ENCODE measurements at places on chromosomes 12 and 14.

- DNase-seq, result no peak
These were observed 35.8 kb downstream of the KLRK1 start for GRCh38 chr12:10354071-10354470.

GRCh38 chr12:1332327-1332726, 262.1 kb downstream of the FBXL14 start:
- no peak for DNase-seq

- DNase-seq, result no peak
These were observed 14.5 kb upstream of the GPR162 start for GRCh38 chr12:6807170-6807569.

DNA sequence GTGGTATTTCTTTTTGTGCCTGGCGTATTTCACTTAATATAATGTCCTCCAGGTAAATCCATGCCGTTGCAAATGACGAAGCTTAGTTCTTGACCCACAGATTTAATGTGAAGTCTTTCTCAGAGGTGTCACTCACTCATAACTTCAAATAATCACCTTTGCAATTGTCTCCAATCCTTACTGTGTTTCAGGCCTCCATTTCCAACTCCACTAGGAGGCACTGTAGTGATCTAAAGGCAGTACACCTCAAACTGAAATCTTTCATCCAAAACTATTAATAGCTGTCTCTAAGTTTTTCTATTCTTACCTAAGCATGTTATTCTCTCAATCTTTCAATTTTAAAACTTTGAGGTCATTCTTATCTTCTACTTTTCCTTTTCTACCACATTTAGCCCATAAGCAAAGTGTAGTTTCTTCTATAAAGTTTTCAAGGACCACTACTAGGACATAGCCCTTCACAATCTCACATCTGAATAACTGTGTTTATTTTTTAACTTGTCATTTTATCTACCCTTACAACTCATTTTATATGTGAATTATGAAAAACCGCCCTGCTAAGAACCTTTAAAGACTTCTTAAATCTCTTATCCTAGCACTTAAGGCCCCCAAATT, 25.5 kb upstream of the FBXO34 start:
- DNase-seq, result no peak

GRCh38 chr12:102478405-102479098, 1.8 kb downstream of the IGF1 start:
- no peak for DNase-seq

DNA sequence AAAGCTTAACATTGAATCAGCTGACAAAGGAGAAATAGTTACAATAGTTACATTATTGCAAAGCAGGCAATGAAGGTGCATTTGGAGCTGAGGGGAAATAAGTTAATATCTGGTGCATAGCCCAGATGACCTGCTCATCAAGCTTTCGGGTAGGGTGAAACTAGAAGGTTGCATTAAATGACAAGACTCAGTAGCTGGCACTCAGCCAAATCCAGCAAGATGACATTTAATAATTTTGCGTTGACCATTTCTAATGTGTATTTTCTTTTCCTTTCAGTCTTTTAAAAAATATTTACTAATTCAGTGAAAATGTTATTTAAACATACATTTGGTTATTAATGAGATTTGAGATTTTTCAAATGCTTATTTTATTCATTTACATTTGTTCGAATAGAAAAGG, 188.6 kb downstream of the SLC5A8 start:
- DNase-seq, result no peak

DNA sequence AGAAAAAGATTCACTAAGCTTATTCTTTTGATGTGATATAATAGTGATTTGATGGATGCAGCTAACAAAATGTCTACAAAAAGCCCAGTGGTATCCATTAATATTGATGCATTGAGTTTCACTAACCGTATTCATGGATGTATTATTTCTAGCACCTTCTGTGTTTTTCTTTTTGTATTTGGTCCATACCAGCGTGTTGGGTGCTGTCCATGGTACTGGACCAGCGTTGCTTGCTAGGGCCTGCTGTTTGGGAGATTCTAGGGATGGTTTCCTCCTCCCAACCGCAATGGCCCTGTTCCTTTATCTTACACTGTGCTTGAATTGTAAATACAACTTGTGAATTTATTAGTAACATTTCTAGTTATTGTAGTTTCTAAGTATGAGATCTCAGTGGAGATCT, 31.7 kb downstream of the ANO4 start:
- DNase-seq, result no peak

DNA sequence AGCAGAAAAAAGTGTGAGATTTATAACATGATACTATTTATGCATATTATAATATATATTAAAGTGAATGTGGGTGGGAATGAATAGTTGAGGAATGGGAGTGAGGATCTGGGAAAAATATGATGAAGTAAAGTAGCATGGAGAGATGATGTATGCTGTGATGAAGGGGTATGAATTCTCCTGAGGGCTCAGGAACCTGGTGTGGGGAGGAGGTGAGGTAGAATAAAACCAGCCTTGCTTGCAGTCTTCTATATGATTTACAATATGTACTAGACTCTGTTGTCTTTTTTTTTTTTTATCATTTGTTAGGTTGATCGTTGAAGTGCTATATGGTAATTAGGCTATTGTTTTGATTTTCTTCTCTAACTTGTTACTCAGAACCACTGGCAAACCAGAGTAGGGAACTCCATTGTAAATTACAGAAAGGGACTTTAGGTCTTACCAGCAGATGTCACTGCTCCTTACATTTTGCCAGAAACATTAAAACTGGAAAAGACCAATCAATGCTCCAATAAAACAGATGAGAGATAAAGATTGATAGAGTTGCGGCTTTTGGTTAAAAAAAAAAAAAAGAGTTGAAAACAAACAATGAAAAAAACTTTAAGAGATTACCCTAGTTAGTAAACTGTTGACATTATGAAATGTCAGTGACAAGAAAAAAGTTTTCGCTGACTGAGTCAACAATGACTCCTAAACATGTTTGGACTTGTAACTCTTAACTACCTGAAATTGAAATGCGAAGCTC, 39.9 kb downstream of the ATL1 start:
- DNase-seq, result no peak

- DNase-seq, result peak; percentile 11
These were observed 44.9 kb downstream of the DDX11 start for GRCh38 chr12:31118347-31119191.

DNA sequence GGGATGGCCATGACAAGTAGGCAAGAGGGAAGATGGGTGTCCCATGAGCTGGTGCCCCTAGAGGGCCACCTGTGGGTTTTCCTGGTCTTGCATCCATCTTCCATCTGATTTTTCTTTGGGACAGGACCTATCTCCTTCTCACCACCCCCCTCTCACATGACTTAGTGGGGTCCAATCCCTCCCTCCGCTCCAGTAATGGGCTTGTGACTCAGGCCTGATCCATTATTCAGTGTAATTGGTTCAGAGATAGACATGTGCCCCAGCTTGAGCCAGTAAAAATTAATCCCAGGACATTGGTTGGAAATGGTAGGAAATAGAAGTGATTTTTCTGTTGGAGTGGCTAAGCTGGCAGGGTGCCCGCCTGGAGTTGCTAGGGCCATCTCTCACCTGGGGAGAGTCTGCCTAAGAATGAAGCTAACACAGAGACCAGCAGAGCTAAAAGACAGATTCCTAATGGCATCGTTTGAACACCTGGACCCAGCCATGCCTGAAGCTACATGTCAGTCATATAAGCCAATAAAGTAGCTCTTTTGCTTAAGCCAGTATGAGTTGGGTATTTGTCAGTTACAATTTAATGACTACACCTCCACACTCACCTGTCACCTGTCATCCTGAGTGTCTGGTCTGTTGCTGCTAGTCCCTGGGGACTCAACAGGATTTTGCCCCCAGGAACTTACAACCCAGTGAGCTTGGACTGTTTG, 14.7 kb downstream of the RASAL1 start:
- DNase-seq, result no peak

GRCh38 chr12:64687816-64688215, 71.4 kb downstream of the GNS start:
- DNase-seq, result no peak

DNA sequence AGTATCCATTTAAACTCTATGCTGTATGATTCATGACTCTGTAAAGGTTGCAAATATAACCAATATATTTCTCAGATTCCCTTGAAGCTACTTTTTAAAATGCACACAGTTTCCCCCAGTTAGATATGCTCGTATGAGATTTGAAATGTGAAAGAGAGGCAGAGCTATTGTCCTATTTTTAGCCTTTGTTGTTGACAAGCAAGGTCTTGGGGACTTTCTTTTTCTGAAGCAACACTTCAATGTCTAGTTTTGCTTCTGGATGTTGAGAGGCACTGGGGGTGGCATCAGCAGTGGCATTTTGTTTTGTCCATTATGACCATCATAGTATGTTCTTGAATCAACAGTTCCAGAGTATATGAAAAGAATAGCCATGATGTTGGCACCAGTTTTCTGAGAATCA, 63.4 kb downstream of the ASCL1 start:
- DNase-seq, result no peak

- DNase-seq, result no peak
These were observed 3.9 kb downstream of the STYX start for GRCh38 chr14:52733824-52734223.

GRCh38 chr12:130444986-130445385, 107.3 kb downstream of the PIWIL1 start:
- DNase-seq, result no peak

GRCh38 chr12:130839770-130840404, 837 bp upstream of the STX2 start:
- no peak for DNase-seq

GRCh38 chr12:91370086-91370868, 187.7 kb upstream of the DCN start:
- DNase-seq, result no peak

DNA sequence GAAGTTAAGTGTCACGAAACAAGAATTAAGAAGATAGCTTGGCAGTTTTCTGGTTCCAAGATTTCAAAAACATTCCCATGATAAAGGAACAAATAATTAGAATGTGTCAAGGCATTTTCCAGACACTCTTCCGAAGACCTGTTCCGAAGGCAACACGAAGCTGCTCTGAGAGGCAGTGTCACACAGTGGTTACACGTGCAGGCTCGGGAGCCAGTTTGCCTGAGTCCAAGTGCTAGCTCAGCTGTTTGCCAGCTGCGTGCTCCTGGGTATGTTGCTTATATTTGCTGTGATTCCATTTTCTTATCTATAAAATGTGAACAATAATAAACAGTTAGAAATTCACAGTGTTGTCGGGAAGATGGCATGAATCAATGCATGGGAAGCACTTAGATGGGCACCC, 217.9 kb upstream of the GRIP1 start:
- no peak for DNase-seq

DNA sequence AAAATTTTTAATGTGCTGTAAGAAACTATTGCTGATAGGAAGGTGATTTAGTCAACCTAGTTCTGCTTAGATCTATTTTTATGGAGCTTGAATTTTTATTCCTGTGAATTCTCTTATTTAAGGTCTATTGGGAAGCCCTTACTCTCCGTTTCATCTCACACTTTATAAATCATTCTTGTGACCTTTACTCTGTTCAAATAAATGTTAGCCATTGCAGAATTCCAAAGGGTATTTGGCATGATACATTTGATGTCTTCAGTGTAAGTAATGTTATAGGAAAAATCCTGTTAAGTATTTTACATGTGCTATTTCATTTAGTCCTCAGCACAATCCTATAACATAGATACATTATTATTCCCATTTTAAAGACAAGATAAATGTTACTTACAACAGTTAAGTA, 12.5 kb downstream of the PTPRQ start:
- DNase-seq, result no peak

DNA sequence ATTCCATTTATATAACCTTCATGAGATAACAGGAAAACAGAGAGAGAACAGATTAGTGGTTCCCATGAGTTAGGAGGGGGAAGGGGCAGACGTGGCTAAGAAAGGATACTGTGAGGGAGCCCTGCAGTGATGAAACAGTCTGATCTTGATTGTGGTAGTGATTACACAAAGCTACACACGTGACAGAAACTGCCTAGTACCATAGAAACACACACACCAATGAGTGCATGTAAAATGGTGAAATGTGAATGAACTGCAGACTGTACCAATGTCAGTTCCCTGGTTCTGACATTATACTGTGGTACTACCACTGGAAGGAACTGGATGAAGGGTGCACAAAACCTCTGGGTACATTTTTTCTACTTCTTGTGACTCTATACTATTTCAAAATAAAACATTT, 36.9 kb downstream of the NRDE2 start:
- no peak for DNase-seq

GRCh38 chr14:97719931-97720330, 922.7 kb downstream of the VRK1 start:
- DNase-seq, result no peak

DNA sequence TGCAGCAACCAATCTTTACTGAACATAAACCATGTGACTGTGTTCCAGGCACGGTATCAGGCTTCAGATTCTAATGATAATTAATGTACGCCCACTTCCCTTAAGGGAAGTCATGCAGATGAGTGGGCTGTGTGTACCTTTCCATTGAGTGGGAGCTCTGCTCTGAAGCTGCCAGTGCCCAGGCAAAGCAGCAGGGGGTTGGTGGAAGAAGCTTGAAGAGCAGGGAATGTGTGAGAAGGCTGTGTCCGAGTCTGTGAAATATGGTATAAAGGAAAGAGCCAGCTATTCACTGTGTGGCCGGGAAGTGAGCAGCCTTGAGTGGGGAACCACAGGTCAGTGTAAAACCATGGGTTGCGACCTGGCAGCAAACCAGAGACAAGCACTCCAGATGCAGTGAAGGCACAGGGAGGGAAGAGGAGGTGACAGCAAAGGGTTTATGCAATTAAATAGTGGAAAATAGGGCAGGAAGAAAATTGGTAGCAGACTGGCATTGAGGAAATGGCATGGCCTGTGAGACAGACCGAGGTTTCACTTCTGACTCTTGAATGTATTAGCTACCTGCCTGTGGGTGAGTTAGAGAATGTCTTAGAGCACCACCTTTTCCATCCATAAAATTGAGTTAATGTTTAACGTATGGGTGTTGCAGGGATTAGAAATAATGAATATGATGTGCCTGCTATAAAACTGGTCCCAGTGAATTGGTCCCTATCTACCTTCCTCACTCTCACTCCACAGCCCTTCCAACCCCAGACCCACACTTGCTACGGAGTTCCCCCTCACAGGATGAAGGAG, 116.4 kb downstream of the NTF3 start:
- DNase-seq, result no peak

DNA sequence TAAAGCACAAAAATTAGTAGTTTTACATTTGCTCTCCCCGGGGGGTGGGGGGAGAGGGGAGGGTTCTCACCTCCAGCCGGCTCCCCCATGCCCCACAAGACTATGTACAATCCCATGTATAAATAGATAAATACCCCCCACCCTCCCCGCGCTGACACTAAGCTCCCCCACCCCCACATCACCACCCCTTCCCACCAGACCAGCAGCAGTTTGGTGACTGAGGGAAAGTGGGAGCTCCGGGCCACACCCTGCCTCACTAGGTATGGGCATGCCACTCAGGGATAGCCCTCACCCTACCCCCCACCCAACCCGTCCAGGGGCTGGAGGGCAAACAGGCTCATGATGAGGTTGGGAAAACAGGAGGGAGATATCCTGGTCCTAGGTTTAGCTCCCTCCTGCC, 1.9 kb upstream of the PRKAG1 start:
- DNase-seq, result no peak

- DNase-seq, result no peak
These were observed 795.4 kb downstream of the SLC6A15 start for GRCh38 chr12:84117190-84117589.

All from memory B cell (primary cell).